ENCODE measurements at places on chromosomes 13 and 19.

GRCh38 chr19:24081056-24081455 is 5.9 kb upstream of the ZNF254 start:
- DNase-seq, result no peak

DNA sequence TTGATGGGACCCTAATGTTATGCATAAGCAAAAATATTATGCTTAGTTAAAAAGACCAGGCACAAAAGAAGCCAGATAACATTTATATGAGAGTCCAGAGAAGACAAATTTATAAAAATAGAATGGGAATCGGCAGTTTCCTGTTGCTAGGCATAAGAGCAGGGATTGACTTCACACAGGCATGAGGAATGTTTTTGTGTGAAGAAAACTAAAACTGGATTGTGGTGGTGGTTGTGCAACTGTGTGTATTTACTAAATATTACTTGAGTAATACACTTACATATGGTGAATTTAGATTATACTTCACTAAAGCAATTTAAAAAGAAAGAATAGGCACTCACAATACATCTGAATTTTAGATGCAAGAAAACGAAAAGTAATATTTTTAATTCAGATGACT is 108.3 kb downstream of the SLITRK1 start:
- no peak for DNase-seq

- no peak for DNase-seq
Observed at GRCh38 chr13:50071379-50071778, 56.1 kb downstream of the KCNRG start.

DNA sequence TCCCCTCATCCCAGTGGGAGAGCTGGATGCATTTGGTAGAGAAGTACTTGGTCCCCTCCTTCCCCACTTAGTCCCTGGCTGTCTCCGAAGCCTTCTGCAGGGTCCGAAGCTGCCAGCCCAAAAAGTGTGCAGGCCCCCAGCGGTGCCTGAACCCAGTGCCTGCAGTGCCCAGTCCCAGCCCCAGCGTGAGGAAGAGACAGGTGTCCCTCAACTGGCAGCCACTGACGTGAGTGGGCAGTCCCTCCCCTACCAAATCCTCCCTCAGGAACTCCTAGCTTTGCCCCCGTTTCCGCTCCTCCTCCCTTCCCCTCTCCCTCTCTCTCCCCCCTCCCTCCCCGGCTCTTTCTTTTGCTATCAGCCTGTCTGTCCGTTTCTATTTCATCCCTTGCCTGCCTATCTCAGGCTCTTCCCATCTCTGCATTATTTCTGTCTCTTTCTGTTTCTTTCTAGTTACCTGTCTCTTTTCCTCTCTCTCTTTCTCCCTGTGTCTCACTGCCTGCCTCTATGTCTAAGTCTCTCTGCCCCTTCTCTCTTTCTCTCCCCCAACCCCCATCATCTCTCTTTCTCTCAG is 1.8 kb upstream of the LTBP4 start:
- no peak for DNase-seq

- no peak for DNase-seq
Observed at GRCh38 chr13:51241720-51242119, 19.5 kb downstream of the FAM124A start.

GRCh38 chr19:16594681-16595091 is 22.5 kb upstream of the SLC35E1 start:
- no peak for DNase-seq

- DNase-seq, result peak; percentile 58
Observed at GRCh38 chr13:114043421-114044053, 69.7 kb upstream of the C13orf46 start.

- no peak for DNase-seq
Observed at GRCh38 chr13:111282425-111282824, 38.0 kb upstream of the TEX29 start.

GRCh38 chr19:58346961-58347929 is 6.0 kb downstream of the A1BG start:
- peak; percentile 75 for DNase-seq

- no peak for DNase-seq
Observed at GRCh38 chr19:2661615-2662014, 40.9 kb downstream of the GNG7 start.

DNA sequence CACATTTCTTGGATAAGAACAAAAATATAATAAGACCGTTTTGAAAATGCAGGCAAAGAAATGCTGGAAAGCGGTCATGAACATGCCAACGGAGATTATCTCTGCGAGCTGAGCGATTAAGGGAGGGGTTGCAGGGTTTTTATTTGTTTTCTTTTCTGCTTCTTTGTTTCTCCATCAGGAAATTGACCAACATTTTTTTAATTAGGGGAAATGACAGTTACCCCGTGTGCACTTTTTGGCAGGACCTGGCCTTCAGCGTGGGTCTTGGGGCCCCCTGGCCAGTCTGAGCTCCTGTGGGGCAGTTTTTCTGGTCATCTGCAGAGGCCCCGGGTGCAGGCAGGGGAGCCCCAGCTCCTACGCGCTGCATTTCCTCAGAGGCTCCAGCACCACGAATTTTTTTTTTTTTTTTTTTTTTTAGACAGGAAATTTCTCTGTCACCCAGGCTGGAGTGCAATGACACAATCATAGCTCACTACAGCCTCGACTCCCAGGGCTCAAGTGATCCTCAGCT is 31.3 kb upstream of the HOMER3 start:
- peak; percentile 35 for DNase-seq

DNA sequence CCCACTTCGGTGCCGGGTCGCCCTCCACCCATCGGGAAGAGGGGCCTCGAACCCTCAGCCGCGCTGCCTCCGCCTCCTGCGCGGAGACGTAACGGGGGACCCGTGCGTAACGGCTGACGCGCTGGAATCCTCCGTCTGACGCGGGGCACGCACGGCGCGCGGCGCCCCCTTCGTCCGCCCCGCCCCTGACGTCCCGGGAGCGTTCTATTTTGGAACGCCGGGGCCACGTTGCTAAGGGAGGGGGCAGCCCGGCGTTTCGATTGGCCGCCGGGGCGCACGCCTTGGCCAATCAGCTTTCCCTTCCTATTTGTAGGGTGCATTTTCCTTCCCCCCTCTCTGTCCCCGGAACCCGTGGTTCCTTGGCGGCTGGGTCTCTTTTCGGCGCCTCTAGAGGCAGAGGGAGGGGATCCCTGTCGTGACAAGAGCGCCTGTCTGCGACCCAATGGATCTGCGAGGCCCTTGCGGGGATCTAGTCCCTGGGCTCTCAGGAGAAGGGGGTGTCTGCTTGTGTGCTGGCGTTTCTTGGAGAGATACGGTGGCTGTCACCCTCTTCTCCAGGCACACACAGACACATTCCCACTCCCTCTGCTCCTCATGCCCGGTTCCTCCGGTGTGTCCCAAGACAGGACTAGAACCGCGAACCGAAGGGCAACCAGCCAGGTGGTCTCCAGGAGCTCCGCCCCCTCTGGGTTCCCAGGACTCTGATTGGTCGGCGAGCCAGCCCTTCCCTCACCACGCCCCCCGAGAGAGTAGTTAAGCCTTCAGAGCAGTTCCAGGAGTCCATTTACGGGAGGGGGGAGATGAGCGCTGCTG is 1.5 kb downstream of the FOSB start:
- peak; percentile 95 for DNase-seq

- peak; percentile 51 for DNase-seq
Observed at GRCh38 chr13:106241974-106242953, 293.2 kb downstream of the EFNB2 start.

DNA sequence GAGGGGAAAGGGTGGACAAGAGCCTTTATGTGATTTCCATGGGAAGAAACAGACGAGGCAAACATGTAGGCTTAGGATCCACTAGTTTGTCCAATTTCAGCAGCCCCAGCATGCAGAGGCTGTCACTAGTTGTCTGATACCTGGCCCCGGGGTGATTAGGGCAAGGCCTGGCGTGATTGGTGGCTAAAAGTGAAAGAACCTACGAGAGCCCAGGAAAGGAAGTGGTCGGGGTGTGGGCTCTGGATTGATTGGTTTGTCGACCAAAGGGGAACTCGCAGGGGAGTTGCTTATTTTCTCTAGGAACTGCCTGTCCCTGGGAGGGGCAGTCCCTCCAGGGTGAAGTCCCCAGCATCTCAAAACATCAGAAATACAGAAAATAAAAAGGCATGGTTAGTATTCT is 64.2 kb upstream of the UQCRFS1 start:
- DNase-seq, result no peak

- no peak for DNase-seq
Observed at GRCh38 chr13:69856331-69856730, 251.3 kb upstream of the ATXN8OS start.

DNA sequence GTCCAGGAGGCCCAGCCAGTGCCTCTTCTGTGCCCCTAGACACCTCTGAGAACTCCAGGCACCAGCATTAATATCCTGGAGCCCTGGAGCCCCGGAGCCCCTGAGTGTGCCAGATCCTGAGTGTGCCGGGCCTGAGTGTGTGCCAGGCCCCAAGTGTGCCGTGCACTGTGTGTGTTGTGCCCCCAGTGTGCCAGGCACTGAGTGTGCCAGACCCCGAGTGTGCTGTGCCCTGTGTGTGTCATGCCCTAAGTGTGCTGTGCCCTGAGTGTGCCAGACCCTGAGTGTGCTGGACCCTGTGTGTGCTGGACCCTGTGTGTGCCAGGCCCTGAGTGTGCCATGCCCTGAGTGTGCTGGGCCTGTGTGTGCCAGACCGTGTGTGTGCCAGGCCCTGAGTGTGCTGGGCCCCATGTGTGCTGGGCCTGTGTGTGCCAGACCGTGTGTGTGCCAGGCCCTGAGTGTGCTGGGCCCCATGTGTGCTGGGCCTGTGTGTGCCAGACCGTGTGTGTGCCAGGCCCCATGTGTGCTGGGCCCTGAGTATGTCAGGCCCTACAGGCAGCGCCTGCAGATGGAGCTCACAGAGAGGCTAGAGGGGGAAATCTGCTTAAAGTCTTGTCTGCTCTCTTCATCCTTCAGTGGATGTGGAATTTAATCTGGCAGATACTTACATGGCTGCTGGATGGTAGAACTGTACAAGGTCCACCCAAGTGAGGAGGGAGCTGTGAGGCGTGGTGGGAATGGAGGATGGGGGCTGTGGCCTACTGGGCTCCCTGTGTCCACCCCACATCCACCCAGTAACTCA is 53.9 kb downstream of the C13orf46 start:
- DNase-seq, result no peak
